ENCODE measurements at places on chromosomes 13 and 19. TPM values are rescaled to one million over a fixed set of nuclear protein-coding genes. Genes with fewer than 3 reads are reported as not detected.

DNA sequence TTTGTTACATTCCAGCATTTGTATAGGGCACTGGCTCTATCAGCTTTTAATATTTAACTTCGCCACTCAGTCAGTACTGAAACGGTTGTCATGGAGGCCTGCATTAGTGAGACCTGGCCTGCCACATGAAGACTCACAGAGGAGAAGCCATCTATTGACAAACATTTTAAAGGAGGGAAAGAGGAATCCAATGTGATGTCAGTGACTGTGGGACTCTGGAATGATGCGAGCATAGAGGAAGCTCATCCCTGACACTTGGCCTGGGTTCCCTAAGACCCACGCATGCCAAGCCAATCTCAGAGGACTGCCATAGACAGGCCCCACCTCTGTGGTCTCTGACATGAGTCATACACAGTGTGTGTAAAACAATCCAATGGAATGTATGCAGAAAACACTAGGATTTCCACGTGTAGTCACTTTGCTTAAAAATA is 7.9 kb upstream of the DPY19L3 start:
- DNase-seq = no peak

GRCh38 chr19:52648336-52649016 is 10.3 kb upstream of the ZNF83 start:
- DNase-seq = no peak

The C1QTNF9B gene
- not detected for total RNA-seq

DNA sequence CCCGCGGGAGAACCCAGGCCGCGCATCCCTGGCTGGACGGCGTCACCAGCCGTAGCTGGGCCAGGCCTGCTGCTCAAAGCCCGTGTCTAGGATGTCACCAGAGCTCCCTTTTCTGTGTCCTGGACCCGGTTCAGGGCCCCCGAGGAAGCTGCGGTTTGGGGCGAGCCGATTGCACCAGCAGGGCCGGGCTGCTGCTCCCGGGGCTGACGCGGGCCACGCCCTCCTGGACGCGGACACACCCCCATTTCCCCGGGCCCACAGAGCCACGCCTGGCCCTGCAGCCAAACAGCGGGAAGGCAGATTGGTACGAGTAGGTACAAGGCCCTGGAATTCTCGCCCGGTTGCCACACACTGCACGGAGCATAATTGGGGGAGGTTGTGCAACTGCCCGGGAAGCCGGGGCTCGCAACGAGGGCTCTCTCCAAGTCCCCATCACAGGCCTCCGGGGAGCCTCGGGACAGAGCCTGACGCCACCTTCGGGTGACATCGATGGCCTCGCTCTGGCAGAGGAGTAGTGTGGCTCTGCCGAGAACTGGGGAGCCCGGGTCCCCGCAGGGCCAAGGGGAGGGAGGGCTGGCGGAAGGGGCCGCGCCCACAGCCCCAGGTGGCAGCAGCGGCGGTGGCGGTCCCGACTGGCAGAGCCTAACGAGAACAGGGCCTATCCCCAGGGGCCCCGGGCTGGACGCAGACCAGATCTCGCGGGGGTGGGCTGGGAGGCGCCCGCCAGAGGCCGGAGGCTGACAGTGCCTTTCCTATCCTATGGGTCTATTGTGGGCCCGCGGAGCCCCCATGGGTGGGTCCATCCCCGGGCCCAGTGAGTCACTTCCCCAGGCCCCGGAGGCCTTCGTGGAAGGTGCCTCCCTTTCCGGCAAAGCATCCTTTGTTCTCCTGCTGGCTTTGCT is 23.5 kb downstream of the KCTD15 start:
- peak; percentile 69 for DNase-seq

GRCh38 chr13:43375797-43376465 is 352.5 kb downstream of the DNAJC15 start:
- no peak for DNase-seq

Measured in Peyer's patch (tissue), 4 donors.